ENCODE measurements at places on chromosomes 11 and 22. TPM values are rescaled to one million over a fixed set of nuclear protein-coding genes. Genes with fewer than 3 reads are reported as not detected.

DNA sequence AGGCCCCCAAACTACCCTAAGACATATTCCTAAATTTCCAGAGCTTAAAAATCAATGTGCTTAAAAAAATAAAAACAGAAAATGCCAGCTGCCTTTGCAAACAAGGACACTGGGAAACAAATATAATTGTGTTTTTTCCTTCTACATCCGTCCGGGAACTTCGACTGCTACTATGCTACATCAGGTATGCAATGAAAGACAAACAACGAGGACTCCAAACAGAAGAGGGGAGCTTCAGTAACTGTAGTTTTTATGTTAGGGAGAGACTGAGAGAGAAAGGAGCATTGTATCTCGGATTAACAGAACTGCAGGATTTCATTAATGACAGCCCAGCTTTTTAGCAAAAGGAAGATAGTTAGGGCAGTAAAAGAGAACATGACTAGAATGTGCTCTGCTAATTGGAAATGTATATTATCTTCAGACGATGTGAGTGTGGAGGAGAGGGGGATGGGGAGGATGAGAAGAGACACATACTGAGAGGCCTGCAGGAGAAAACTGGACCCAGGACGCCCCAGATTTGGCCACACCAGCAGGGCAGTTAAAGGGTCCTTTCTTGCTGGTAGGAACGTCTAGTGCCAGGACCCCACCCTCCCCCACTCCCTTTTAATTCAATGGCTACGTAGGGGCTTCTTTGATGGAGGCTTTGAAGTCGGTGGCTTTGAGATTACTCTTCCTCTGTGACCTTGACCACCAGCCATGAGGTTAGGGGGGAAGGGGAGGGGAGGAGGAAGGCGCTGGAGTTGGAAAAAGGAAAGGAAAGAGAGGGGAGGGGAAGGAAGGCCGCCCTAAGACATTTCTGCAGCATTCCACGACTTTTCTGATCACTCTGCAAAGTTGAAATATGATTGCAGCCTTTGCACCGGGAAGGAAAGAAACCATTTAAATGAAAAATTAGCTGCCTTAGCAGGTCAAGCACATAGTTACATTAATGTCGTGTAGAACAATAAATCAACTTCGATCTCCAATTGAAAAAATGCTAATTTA lies 187.1 kb downstream of the BLID start:
- no peaks in the 10 kb centered on the region for H3K36me3 ChIP-seq
- peak; percentile 7 for DNase-seq
- H3K27ac ChIP-seq: peak overlapping the region; percentile 81
- peaks cover 22% of the 10 kb centered on the region for H3K4me1 ChIP-seq
- no peaks in the 10 kb centered on the region for H3K27me3 ChIP-seq

- H3K4me1 ChIP-seq: peaks cover 4% of the 10 kb centered on the region
- H3K27ac ChIP-seq: peak overlapping the region; percentile 8
- H3K4me3 ChIP-seq: no peak overlapping the region
- no peaks in the 10 kb centered on the region for H3K27me3 ChIP-seq
- no peak for DNase-seq
Observed at GRCh38 chr11:61454520-61454919, 24.6 kb downstream of the SDHAF2 start.

ANKK1 gene
- 0.18 TPM for total RNA-seq

GRCh38 chr11:36744375-36745168 lies 146.5 kb upstream of the RAG2 start:
- no peak overlapping the region for H3K4me3 ChIP-seq
- peak; percentile 81 for DNase-seq
- no peak overlapping the region for H3K27ac ChIP-seq
- H3K4me1 ChIP-seq: no peaks in the 10 kb centered on the region
- H3K27me3 ChIP-seq: no peaks in the 10 kb centered on the region

ANO5 gene
- 10.9 TPM for total RNA-seq

TUB gene
- total RNA-seq: 48.2 TPM
